ENCODE measurements at places on chromosomes 12 and 14.

DNA sequence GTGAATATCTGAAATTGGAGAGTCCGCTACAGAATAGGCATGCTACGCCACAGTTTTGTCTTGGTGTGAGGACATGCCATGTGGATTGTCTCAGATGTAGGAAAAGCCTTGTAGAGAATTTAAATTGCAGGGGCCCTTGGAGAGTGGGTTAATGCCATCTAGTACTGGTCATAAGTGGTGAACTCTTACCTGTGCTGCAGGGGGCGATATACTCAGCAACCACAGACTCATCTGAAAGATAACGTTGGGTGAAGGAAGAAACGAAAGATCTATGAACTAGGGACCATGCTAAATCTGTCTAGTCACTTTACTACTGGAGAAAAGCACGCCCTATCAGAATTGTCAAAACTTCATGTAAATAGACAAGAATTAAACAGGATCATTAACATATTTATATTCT lies 33.7 kb upstream of the A2M start:
- no peak for DNase-seq

DNA sequence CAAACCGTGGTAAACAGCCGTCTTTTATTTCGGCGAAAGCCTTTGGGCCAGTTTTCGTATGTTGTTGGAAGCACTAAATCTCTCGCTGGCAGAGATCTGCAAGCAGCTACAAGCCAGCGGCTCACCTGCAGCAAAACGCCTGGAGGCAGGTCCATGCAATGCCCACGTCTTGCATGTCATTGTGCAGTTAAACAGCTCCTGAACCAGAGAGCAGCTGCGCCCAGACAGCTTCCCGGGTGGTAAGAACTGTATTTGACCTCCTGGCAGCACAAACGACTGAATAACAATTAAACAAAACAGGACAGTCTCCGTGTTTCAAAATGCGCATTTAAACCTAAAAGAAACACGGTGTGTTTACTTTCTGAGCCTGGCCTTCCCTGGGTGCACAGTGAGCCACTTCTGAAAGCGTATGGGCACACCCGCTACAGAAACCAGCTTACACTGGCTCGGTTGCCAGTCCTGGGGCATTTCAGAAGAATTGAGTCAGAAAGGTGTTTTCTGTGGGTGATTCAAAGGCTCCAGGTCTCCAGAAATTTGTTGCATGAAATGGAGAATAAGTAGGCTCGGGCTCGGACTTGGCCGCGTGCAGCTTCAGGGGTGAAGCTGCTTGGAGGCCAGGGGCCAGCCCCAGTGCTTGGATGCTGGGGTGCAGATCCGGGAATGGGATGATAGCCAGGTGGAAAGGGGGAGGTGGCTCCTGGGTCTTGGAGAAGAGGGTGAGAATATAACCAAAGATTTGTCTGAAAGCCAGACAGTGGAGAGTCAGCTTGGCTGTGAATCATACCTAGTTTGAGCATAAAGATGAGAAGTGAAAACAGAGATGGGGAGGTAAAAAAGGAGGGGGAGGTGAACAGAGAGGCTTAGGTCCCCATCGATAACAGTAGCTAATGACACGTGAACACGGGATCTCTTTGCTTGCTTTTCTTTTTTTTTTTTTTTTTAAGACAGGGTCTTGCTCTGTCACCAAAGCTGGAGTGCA lies 24.9 kb upstream of the FZD10 start:
- DNase-seq = peak; percentile 23

DNA sequence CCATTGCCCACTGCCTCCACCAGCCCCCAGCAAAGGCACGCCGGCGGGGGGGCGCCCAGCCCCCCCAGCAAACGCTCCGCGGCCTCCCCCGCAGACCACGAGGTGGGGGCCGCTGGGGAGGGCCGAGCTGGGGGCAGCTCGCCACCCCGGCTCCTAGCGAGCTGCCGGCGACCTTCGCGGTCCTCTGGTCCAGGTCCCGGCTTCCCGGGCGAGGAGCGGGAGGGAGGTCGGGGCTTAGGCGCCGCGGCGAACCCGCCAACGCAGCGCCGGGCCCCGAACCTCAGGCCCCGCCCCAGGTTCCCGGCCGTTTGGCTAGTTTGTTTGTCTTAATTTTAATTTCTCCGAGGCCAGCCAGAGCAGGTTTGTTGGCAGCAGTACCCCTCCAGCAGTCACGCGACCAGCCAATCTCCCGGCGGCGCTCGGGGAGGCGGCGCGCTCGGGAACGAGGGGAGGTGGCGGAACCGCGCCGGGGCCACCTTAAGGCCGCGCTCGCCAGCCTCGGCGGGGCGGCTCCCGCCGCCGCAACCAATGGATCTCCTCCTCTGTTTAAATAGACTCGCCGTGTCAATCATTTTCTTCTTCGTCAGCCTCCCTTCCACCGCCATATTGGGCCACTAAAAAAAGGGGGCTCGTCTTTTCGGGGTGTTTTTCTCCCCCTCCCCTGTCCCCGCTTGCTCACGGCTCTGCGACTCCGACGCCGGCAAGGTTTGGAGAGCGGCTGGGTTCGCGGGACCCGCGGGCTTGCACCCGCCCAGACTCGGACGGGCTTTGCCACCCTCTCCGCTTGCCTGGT lies at the start of gene CDKN1B:
TSS of gene CDKN1B (plus strand) at position 576 of the 793 bp plus-strand sequence. CDS start 472 bp downstream, outside the sequence.
- peak; percentile 83 for DNase-seq

GRCh38 chr12:52233462-52234207 lies 592 bp downstream of the KRT7 start:
- no peak for DNase-seq

GRCh38 chr14:68959035-68959434 lies 20.1 kb downstream of the ACTN1 start:
- no peak for DNase-seq

GRCh38 chr14:86402545-86402944 lies 872.6 kb downstream of the FLRT2 start:
- no peak for DNase-seq

DNA sequence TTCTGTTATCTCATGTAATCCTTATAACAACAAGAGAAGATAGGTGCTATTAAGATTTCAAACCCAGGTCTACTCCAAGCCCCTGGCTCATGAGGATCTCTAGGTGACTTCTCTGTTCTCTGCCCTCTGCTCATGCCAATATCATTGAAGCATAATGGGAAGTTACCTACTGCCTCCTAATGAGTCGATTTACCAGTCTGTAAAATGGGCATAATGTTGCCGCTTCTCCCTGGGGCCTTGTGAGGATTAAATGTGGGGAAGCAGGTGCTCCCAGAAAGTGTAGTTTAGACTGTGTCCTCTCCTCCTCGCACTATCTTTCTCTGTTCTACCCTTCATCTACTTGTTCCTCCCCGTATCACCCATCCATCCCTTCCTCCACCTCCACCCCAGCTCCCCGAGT lies 169.2 kb upstream of the LHX5 start:
- no peak for DNase-seq

- DNase-seq = no peak
These were observed 25.6 kb downstream of the SYNE3 start for GRCh38 chr14:95490727-95491451.

- DNase-seq = no peak
These were observed 74.8 kb upstream of the FOXN3 start for GRCh38 chr14:89491711-89492381.

- no peak for DNase-seq
These were observed 16.3 kb downstream of the SPX start for GRCh38 chr12:21542403-21542802.

- no peak for DNase-seq
These were observed 18.9 kb downstream of the BCAT1 start for GRCh38 chr12:24929953-24930352.

GRCh38 chr14:31457665-31458659 lies 656 bp upstream of the DTD2 start:
- DNase-seq = no peak

DNA sequence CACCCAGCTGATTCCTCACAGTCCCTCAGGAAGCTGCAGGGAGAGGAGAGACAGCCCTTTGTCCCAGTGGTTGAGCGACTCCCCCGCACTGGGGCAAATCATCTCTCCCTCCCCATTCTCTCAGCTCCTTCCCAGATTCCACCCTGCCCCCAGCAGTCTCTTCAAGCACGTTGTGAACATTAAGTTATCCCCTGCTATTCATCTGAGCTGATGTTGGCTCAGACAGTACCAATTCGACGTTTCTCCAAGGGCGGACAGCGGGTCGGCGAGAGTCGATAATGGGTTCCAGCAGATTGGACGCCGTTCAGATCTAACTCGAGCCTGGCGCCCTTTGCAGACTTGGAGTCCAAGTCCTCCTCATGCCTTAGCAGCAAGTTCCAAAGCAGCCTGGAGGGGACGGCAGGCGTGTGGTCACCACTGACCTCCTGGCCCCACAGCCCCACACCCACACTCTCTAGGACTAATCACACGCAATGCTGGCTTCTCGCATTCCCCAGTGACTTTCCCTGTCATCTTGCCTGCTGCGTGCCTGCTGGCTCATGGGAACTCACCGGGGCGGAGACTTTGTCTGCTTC lies 245.9 kb downstream of the CHST11 start:
- no peak for DNase-seq

GRCh38 chr12:121543786-121544185 lies 37.0 kb downstream of the KDM2B start:
- no peak for DNase-seq

Data from NCI-H2081 treated with DMSO at 0.1 percent for 48 hours (cell line).